Activated CD4-positive, CD25-positive, alpha-beta regulatory T cell treated with anti-CD3 and anti-CD28 coated beads, Interleukin-2, amount 50 U/mL, for 24 hours (primary cell): ENCODE measurements at places on chromosomes 3 and 15.

- ATAC-seq, result no peak
Observed at GRCh38 chr15:65285291-65286068, 1.2 kb downstream of the PARP16 start.

DNA sequence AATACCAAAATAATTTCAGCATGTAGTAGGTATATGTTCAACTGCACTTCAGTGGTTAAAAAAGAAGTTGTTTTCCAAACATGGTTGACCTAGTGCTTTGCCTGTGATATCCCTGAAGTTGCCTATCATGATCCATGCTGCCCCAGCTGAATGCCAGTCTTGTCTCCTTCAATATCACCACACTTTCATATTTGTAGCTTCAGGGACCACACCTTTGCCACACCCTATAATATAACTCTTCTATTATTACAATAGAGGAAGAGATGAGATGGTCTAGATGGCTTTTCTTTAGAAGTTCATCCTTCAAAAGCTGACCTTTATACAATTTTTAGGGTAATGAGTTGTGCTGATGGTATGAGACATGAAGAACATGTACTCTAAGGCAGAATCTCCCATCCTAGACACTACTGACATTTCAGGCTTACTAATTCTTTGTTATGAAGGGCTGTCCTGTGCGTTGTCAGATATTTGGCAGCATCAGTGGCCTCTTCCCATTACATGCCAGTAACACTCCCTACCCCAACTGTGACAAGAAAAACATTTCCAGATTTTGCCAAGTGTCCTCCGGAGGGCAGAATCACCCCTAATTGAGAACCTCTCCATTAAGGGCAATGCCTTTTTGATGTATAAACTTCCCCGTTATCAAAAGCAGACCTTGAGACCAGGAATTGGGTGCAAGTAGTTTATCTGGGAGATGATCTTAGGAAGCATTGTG lies 76.2 kb upstream of the PLCL2 start:
- ATAC-seq, result no peak

- no peak for ATAC-seq
Observed at GRCh38 chr3:45119824-45120358, 26.3 kb downstream of the CDCP1 start.

GRCh38 chr15:91255670-91256192 lies 155.7 kb downstream of the SV2B start:
- ATAC-seq, result no peak

- no peak for ATAC-seq
Observed at GRCh38 chr3:138418601-138419206, 15.7 kb upstream of the ESYT3 start.

- no peak for ATAC-seq
Observed at GRCh38 chr3:195104340-195104739, 166.6 kb downstream of the XXYLT1 start.

- ATAC-seq, result peak; percentile 70
Observed at GRCh38 chr3:98521897-98522543, 682 bp downstream of the CLDND1 start.

GRCh38 chr15:78276064-78276943 lies 11.9 kb downstream of the DNAJA4 start:
- no peak for ATAC-seq

- ATAC-seq, result no peak
Observed at GRCh38 chr3:12490547-12490946, 6.3 kb downstream of the TSEN2 start.

- ATAC-seq, result no peak
Observed at GRCh38 chr3:44890852-44891251, 16.4 kb downstream of the TGM4 start.

DNA sequence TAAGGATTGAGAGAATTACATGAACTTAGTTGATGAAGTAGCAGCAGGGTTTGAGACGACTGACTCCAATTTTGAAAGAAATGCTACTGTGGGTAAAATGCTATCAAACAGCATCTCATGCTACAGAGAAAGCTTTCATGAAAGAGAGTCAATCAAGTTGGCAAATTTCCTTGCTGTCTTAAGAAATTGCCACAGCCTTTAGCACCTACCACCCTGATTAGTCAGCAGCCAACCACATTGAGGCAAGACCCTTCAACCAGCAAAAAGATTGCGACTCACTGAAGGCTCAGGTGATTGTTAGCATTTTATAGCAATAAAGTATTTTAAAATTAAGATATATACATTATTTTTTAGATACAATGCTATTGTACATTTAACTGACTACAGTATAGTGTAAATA lies 80.9 kb downstream of the RAP2B start:
- no peak for ATAC-seq

GRCh38 chr3:88267441-88267840 lies 117.7 kb downstream of the C3orf38 start:
- no peak for ATAC-seq

- ATAC-seq, result no peak
Observed at GRCh38 chr3:175002732-175003143, 143.6 kb downstream of the NAALADL2 start.

DNA sequence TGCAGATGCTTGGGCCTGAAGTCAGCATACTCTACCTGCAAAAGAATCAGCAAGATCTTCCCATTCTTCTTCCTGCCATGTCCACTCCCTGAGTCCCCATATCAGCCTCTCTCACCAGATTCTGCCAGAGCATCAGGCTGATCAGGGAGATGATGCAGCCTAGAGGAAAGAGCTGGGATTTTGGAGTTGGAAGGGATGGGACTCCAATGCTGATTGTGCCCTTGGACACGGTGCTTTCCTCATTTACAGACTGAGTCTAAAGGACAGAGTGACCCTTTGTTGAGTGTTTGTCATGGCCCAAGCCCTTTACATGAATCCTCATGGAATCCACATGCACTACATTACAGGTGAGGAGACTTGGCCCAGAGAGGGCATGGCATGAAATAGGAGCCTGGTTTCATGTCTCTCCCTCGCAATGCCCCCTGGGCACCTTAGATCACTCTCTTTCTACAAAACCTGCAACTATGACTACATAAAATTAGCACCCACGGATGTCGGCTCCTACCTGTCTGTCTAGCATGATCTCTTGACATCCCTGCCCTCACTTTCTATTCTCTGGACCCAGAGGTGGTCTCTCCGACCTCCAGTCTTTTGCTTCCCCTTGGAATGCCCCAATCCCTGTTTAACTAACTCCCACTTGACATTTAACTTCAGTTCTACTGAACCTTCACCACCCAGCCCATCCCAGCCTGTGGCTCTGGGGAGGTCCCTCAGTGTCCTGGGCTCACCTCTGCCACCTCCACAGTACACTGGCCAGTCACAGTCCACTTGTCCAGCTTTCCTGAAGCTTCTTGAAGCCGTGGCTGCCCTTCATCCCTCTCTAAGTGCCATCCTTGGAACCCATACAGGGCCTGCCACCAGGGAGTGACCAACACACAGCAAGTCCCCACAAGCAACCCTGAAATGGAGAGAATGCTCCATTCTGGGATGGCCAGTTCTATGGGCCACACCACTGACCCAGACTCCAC lies 173.5 kb downstream of the ABHD5 start:
- no peak for ATAC-seq

DNA sequence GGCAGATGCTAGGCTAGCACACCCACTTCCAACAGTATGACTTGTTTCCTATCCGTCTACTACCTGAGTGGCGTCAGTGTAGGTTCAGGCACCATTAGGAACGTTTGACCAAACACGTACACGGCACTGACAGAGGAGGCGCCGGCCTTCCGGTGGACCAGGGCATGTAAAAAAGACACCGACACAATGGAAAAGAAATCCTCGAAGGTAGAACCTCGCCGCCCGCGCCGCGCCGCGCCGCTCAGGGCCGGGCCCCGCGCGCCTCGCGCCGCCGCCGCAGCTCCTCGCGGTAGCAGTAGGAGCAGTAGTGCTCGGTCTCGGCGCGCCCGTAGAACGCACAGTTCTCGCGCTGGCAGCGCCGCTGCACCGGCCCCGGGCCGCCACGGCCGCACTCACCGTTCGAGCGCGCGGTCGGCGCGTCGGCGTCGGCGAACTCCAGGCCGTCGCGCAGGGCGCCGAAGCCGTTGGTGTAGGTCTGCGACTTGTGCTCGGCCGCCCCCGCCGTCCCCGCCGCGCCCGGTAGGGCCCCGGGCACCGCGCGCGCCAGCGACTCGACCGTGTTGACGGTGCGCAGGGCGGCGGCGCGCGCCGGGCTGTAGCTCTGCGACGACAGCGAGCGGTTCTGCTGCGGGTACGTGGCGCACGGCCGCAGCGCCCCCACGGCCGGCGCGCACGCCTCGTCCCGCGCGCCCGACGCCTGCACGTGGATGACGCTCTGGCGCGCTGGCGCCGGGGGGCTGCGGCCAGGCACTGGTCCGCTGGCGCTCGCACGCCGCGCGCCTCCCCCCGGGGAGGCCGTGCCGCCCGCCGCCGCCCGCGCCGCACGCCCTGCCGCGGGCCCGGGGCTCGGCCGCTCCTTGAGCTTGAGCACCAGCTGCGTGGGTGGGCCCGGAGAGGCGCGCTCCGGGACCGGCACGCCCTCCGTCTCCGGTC lies 156.7 kb downstream of the KLF13 start:
- ATAC-seq, result peak; percentile 63

- ATAC-seq, result peak; percentile 25
Observed at GRCh38 chr3:11140713-11141104, 13.6 kb upstream of the HRH1 start.
